ENCODE measurements at places on chromosomes 7 and 10.

DNA sequence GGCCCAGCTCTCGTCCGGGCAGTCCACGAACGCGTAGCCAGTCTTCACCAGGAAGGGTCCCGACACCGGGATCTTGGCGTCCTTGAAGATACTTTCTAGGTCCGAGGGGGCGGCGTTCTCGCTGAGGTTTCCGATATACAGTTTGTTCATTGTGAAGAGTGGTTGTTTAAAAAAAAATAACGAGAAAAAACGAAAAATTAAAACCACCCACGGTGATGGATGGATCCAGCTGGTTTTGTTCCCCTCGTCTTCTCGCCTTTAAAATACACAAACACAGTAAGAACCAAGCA is 385 bp downstream of the IGF2BP3 start:
- DNase-seq, result no peak

- no peak for DNase-seq
Observed at GRCh38 chr7:69285854-69286253, 312.4 kb upstream of the AUTS2 start.

DNA sequence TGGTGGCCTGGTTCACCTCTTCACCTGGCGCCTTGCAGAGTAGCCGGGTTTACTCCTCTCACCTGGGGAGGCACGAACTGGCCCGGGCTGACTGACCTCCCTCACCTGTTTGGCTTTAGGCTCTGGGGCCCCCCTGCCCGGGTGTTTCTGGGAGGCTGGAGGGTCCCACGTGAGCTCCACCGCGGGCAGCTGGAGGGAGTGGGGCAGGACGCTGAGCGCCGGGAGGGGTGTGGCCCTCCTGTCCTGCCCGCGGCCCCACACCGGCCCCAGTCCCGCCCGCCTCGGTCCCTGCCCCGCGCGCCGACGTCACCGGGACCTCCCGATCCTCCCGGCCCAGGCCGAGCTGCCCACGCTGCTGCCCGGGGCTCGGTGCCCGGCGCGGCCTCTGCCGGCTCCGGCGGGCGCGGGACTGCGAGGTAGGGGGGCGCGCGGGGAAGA is at the start of gene AMZ1:
AMZ1 (plus strand) TSS at position 322 of the 438 bp plus-strand sequence. CDS start 12,250 bp downstream, outside the sequence.
- no peak for DNase-seq

DNA sequence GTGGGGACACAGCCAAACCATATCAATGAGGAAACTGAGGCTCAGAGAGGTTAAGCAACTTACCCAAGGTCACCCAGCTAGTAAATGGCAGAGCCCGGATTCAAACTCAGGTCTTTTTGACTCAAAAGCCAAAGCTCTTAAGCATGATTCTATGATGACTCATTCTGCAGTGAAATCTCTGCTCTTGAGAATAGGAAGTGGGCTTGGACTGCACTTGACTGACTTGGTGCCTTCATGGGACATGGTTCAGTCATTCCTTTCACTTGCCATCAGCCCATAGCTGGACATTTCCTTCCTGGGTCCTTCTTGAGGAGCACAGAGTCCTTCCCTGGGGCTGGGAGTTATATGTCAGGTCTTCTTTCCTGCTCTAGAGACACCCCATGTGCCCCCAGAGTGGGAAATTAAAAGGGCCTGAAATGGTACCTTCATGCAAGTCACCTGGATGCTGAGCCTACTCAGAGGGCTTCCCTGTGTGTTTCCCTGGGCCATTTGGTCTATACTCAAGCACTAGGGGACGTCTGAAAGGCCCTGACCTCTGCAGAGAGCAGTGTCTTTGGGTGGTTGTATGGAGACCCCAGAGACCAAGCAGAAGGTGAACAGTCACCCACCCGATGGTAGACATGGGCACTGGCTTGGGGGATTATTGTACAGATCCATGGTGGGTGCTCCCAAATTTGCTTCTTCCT is 62.4 kb upstream of the SDK1 start:
- no peak for DNase-seq

DNA sequence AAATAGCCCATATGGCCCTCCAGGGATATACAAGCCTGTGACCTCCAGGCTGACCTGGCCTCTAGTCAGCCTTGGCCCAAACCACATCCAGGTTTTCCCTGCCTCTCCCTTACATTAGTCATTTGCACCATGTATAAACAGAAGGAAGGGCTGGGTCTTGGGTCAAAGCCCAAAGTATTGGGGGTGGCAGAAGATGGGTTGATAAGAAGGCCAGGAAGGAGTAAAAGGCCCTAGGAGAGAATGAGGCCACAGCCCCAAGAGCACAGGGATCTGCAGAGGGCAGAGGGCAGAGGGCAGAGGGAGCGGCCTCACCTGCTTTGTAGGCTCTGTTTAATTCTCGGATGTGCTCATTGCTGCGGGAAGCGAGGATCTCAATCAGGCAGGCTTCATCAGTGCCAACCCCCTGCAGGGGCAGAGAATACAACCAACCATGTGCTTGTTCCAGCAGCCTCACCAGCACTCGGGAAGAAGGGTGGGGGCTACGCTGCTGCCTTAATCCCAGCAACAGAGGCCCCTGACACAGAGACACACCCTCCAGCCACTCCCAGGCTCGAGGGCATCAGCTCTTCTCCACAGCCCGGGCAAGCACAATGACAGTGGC is 31.3 kb downstream of the PLAC9 start:
- no peak for DNase-seq

DNA sequence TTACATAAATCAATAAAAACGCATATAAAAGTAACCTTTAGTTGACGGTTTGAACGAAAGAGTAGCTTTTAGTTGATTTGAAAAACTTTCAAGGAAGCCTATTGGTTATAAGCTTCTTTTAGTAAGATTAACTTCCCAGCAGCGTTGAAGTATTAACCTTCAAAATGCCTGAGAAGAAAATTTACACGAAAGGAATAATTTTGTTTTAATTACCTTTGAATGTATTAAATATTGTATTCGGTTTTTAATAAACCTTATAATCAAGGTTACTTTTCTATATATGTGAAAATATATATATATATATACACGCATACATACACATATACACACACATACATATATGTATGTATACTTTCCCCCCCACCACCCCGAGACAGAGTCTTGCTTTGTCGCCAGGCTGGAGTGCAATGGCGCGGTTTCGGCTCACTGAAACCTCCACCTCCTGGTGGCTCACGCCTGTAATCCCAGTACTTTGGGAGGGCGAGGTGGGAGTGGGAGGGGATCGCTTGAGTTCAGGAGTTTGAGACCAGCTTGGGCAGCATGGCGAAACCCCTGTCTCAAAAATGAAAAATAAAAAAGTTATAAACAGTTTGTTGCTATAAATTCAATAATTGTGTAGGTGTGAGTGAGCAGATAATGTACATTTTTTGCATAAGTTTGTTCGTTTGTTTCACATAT is 57.6 kb upstream of the EZH2 start:
- DNase-seq, result peak; percentile 25

- no peak for DNase-seq
Observed at GRCh38 chr7:151306374-151306773, 35.2 kb upstream of the NUB1 start.

GRCh38 chr7:88202278-88202677 is 17.6 kb downstream of the SRI start:
- DNase-seq, result no peak

GRCh38 chr10:100174699-100175677 is 10.8 kb downstream of the ERLIN1 start:
- DNase-seq, result no peak

- no peak for DNase-seq
Observed at GRCh38 chr10:59865101-59865500, 41.3 kb downstream of the CCDC6 start.

GRCh38 chr7:127996253-127997071 is 34.8 kb downstream of the LRRC4 start:
- DNase-seq, result no peak

DNA sequence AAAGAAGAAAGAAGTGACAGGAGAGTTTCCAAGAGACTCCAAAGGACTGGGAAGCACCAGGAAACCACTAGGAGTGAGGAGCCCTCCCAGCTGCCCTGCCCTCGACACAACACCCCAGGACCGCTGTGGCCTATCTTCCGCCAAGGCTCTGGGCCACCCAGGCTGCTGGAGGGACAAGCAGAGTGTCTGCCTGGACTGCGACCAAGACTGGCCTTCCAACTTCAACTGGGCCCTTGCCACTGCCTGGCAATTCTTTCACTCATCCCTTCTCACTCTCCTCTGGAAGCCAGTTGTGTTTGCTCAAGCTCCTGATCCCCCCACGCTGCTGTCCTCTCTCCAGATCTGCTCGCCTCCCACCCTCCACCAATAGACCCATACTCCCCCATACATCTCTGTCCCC is 10.2 kb downstream of the KIAA1549 start:
- DNase-seq, result no peak

- DNase-seq, result no peak
Observed at GRCh38 chr7:47226696-47227095, 355.2 kb downstream of the TNS3 start.

- no peak for DNase-seq
Observed at GRCh38 chr10:17006631-17007417, 122.8 kb downstream of the CUBN start.

DNA sequence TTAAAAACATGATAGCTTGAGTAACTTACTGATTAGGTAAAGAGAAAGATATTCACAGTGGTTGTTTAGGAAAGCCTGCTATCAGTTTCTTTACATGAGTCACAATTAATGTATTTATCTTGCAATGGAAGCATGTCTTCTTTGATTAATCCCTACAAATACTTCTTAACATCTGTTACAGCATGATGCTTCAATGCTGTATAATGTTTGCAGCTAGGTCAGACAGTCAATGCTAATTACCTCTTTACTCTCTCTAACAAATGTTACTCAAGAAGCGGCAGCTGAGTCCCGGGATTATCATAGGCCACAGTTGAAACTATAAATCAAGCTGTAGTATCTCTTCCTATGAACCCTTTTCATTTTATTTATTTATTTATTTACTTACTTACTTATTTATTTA is 33.2 kb downstream of the ACBD5 start:
- DNase-seq, result no peak

DNA sequence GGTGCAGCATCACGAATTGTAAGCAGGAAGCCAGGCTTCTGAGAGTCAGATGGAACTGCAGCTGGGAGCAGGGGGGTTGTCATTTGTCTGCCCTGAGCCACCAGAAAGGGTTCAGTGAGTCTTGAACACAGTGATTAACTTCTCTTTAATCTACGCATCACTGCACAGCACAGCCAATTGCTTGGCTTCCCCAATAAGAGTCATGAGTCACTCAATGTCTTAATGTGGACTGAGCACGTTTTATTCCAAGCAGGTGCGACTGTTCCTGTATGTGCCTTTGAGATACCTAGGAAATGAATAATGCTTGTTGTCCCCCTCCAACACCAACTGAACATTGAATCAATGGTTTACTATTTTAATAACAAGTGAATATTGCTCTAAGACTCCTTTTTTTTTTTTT is 26.0 kb upstream of the PLEKHA1 start:
- DNase-seq, result no peak

GRCh38 chr10:28600056-28600455 is 67.1 kb downstream of the WAC start:
- DNase-seq, result no peak

DNA sequence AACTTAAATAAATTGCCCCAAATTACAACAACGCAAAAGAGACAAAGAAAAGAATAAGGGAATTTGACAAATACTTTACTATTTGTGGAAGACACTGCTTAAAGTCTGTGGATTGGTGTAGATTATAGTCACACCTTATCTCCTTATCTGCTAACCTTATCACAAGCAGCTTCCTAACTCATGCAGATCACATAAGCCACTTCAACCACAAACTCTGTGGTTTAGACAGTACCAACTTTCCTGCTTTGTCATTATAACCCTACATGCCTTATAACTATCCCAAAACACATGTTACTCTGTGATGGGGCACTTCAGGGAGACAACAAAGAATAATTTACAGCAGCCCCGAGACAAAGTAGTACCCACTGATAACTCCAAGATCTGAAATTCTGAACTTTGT is 41.5 kb upstream of the PPP3CB start:
- no peak for DNase-seq

GRCh38 chr10:29438271-29438670 is 149.4 kb downstream of the LYZL1 start:
- no peak for DNase-seq

- no peak for DNase-seq
Observed at GRCh38 chr10:32031424-32031823, 24.8 kb downstream of the KIF5B start.

- DNase-seq, result peak; percentile 55
Observed at GRCh38 chr7:6530626-6531491, 20.4 kb downstream of the GRID2IP start.

DNA sequence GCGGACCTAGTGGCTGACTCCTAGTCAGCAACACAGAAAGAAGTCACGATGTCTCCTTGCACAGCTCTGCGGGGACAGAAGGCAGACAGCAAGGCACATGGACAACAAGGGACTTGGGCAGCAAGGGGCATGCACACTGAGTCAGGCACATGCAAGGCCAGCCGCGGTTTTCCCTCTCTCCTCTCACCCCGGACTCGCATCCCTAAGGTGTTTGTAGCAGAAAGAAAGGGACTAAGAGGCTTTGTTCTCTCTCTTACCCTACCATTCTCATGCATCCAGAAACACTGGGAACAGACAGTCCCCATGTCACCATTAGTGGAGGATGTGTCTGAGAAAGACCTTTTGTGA is 193.3 kb upstream of the PHF14 start:
- DNase-seq, result no peak

DNA sequence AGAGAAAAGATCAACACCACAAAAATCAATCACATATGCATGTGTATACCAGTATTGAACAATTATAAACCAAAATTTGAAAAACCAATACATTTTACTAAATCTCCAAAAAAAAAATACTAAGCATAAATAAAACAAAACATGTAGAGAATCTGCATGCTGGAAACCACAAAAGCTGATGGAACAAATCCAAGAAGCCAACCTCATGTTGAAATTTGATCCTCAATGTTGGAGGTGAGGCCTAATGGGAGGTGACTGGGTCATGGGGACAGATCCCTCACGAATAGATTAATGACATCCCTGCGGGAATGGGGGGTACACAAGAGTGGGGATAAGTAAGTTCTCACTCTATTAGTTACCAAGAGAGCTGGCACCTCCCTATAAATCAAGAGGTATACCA is 82.5 kb downstream of the OAT start:
- DNase-seq, result no peak

DNA sequence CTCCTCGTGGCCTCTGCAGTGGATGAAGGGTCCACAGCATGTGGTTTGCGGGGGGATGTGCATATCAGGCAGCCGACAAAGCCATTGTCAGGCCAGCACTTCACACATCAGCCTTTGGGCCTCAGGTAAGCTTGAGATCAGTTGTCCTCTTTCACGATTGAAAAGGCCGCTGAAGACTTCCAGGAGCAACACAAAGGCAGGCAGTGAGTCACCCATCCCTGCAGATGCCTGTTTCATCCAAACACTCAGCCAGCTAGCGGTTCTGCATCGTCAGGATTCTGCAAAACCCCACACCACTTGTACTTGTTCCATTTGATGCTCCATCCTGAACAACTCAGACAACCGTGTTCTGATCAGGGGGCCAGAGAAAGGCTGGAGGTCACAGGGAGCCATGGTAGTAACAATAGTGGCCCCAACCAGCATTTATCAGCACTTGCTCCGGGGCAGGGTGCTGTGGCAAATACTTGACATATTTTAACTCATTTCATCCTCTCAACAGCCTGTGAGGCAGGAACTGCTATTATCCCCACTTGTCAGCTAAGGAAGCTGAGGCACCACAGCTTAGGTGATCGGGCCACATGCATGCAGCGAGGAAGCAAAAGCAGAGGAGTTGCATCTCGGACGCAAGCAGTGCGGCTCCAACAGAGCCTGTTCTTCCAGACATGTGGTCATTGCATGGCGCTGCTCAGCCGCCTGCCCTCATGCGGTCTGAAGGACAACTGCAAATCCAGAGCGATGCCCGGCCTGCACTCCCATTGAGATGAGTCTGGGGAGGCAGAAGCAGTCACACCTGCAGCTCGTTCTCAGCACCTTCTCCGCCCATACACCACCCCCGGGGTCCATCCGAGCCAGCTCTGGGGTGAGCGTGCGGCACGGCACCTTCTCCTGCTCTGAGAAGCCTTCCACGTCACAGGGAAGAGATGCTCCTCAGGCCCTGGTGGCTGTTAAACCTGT is 144.9 kb downstream of the PAXIP1 start:
- no peak for DNase-seq

Data from stimulated activated CD8-positive, alpha-beta memory T cell treated with anti-CD3 and anti-CD28 coated beads, Interleukin-2, amount 100 ng/mL, for 1 hour (primary cell).